ENCODE measurements at places on chromosomes 2 and 18.

DNA sequence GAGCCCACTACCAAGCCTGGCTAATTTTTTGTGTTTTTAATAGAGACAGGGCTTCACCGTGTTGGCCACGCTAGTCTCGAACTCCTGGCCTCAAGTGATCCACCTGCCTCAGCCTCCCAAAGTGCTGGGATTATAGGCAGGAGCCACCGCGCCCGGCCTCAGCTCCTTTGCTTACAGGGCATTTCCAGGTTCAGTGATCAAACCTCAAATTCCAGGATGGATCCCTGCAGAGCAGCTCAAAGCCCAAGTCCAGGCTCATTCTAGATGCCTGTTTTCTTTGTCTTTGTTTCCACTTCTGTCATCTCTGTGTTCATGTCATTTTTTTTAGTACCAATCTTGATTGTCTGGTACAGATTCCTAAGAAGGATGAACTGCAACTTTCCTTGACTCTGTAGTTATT, 41.9 kb downstream of the TNFRSF11A start:
- DNase-seq: no peak

DNA sequence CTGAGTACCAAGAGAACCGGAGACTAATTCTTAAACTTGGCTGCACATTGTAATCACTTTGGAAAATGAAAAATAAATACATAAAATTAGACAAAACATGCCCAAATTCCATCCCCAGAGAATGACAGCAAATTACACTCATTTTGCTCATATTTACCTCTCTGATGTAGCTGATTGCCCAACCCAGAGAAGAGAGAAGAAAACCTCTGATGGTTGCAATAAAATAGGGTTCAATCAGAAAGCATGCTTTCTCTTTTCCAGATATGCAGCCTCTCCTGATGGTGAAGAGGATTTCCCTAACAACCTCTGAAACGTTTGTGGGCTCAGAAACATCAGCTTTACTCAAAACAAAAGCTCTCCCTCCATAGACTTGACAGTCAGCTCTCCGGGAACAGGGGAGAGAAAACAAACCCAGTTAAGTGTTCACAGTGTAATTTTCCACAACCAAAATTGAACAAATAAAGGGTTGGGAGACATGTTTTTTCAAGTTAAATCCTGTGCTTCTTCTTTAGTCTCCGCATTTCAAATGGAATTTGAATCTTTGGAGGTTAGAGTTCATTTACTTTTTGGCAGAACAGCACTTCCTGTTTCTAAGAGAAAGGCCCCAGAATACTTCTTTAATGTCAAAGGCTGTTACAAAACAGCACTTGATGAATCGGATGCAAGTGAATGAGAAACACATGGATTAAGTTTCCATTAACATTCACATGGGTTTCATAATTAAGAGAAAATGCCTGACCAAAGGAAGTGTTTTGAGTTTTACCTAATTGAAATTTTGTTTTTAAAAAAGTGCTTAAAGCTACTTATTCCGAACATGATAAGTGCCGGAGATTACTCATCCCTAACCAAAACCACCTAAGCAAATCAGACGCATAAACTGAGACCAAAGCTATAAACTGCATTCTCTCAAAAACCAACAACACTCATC, 570.1 kb upstream of the SYT4 start:
- no peak for DNase-seq

DNA sequence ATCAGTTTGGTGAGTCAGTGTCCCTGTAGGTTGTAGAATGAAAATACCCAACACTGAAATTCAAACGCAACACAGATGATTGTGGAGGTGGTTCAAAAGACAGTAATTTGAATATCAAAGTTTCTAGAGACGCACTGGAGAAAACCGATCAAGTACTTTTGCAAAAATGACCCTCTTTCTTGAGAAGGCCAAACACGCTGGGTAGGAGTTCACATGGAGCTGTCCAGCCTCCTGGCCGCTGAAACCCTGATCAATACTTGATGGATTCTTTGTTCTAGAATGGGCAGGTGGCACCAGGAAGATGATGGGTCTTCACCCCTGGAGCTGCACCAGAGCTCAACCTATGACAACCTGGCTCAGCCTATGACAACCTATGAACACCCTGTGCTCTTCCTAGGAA, 39.7 kb upstream of the UBE2F start:
- DNase-seq: no peak

DNA sequence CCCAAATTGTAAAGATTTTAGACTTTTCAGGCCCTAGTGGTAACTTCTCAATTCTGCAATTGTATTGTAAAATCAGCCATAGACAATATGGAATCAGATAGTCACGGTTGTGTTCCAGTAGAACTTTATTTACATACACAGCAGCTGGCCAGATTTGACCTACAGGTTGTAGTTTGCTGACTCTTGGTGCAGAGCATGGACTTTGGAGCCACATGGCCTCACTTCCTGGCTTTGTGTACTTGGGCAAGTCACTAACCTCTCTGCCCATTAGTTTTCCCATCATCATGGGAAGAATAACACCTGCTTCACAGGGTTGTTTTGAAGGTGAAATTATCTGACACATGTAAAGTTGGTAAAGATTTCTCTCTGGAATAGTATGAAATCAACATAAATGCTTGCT, 147.6 kb downstream of the TMEM200C start:
- DNase-seq: no peak

DNA sequence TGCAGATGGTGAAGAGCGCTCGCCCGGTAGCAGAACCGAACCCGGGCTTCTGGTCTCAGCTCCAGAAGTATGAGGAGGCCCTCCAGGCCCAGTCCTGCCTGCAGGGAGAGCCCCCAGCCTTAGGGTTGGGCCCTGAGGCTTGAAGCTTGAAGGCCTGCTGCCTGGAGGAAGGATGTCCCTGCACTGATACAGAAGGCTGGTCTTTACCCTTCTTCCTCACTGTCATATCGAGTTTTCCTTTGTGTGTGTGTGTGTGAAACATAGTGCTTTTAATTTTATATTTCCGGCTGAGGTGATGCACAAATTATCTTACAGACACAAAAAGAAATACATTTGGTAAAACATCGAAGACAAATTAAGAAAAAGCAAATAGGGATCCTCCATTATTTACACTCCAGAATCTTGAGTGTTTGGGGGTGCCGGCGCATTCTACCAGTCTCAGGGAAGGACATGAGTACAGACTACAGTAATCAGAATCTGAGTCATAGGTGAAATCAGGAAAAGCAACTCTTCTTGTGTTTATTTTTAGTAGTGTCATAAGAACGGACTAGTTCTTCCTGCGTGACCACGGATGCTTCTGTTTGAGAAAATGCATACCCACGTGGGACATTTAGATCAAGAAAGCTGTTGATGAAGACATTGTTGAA, 1.3 kb downstream of the DUSP28 start:
- DNase-seq: no peak

DNA sequence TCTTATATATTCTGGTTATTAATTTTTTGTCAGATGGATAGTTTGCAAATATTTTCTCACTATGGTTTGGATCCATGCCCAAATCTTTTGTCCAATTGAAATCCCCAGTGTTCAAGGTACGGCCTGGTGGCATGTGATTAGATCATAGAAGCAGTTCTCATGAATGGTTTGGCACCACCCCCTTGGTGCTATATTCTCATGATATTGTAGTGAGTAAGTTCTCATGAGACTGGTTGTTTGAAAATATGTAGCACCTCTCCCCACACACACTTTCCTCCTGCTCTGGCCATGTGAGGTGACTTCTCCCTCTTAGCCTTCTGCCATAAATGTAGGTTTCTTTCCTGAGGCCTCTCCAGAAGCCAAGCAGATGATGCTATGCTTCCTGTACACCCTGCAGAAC, 107.7 kb upstream of the KYNU start:
- no peak for DNase-seq

DNA sequence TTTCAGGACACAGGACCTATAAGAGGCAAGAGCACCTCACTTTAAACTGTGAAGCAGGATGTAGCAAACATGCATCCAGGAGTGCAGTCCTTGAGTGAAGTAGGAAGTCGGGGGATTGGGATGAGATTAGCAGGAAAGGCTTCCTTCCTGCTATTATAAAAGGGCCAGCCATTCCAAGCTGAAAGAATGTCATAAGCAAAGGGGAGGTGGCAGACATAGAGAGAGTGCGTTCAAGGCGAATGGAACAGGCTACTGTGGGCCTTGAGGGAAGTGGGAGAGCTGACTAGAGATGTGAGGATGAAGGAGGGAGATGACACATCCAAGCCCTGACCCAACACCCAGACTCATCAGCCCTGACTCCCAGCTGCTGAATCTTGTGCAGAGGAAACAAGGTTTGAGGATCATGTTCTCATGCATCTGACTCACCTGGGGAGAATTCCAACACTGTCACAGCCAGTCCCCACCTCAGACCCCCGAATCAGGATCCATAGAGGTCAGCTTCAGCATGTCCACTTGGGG, 63.9 kb downstream of the GYPC start:
- DNase-seq: no peak

DNA sequence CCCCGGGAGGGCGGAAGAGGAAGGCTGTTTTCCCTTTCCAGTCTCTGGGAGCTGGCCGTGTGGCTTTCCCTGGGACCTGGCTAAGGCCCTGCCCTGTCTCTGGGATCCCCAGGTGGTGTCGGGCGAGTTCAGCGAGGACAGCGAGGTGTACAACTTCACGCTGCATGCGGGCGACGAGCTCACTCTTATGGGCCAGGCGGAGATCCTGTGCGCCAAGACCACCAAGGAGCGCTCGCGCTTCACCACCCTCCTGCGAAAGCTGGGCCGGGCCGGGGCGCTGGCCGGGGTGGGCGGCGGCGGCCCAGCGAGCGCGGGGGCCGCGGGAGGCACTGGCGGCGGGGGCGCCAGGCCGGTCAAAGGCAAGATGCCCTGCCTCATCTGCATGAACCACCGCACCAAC, 11.2 kb downstream of the GAREM2 start:
- no peak for DNase-seq

GRCh38 chr2:96801005-96801785, 14.9 kb upstream of the CNNM3 start:
- peak; percentile 63 for DNase-seq

DNA sequence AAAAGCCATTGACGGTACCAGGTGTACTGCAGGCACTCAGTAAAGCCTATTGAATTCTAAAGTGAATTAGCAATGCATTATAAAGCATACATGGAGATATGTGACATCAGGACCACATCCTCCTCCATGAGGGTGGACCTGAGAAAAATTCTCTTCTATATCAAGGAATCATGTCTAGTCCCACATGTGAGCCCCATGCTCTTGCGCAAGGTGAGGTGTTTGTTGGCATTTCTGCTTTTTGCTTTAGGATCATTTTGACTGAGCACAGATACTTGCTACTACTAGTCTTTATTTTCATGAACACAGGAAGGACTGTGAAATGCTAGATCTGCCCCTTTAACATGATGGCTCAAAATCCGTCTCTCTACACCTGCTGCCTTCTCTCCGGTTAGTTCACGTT, 183.9 kb downstream of the CD226 start:
- no peak for DNase-seq

GRCh38 chr2:37987098-37987775, 62.1 kb downstream of the RMDN2 start:
- DNase-seq: no peak

DNA sequence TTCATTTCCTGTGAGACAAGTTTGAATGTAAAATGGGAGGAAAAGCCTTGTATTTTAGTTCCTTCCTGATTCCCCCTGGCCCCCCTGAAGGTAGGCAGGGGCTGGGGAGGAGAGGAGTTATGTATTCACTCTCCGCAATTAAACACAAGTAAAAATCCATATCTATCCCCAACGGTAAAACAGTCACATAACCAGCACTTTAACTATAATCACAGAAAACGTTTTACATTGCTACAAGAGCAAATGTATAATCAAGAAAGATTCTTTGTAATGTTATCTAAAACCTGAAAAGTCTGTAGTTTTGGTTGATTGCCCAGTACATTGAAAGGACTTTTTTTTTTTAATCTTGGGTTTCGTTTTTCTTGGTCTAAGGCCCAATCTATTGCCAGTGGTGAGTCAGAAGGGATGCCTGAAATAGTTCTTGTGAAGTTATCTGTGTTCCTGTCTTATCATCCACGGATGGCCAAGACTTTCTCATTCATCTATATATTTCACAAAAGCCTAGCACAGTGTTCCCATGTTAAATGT, 34.5 kb upstream of the CCNYL1 start:
- DNase-seq: no peak

- no peak for DNase-seq
Observed at GRCh38 chr2:127226520-127227263, 6.6 kb upstream of the CYP27C1 start.

DNA sequence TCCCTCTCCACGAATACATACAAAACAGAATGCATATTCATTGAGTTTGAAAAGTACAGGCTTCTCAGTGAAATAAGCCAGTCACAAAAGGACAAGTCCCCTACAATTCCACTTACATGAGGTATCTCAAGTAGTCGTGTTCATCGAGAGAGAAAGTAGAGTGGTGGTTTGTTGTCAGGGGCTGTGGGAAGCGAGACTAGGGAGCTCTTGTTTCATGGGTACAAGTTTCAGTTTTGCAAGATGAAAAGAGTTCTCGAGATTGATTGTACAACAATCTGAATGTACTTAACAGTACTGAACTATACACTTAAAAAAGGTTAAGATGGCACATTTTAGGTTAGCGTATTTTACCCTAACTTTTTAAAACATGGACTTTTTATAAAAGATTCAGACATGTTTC, 71.5 kb upstream of the TTC39C start:
- DNase-seq: no peak

DNA sequence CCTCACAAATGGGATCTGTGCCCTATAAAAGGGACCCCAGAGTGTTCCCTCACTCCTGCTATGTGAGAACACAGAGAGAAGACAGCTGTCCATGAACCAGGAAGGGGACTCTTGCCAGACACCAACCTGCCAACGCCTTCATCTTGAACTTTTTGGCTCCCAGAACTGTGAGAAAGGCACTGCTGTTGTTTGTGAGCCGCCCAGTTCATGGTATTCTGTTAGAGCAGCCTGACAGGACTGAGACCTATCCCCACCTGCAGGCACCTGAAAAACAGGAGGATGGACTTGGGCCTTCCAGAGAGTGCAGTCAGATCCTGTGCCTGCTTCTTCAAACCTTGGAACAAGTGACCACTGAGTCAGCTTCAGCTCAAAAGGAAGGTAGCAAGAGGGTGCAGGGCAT, 51.4 kb downstream of the CRACDL start:
- DNase-seq: no peak

- DNase-seq: no peak
Observed at GRCh38 chr2:190090148-190090547, 27.6 kb upstream of the MSTN start.

DNA sequence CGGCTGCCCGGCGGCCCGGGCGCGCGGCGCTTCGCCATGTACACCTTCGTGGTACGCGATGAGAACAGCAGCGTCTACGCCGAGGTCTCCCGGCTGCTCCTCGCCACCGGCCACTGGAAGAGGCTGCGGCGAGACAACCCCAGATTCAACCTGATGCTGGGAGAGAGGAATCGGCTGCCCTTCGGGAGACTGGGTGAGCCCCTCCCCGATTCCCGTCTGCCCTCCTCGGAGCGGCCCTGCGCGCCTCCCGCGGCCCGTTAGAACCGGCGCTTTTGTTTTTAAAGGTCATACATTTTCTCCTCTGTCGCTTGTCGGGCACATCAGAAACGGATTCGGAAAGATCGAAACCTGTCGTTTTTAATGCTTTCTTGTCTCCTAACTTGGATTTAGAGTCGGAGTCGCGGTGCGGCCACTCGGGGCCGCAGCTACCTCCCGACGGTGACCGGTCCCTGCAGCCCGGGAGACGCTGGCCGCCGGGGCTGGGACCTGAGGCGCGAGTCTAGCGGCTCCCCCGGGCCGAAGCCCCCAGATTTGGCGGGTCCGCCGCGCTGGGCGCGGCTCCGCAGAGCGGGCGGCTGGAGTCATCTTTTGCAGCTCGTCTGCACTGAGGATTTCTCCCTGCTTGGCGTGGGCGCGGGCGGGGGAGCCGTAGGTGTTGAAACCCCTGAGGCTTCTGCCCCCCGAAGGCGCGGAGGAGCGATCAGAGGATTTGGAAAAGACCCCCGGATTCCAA, 519 bp downstream of the TTL start:
- DNase-seq: peak; percentile 3

- no peak for DNase-seq
Observed at GRCh38 chr2:239758279-239758877, 266.8 kb downstream of the NDUFA10 start.

Measured in activated gamma-delta T cell treated with anti-CD3 and anti-CD28 coated beads, Interleukin-2, amount 50 U/mL, for 16 hours (primary cell).